ENCODE measurements at places on chromosomes 4 and X. TPM values are rescaled to one million over a fixed set of nuclear protein-coding genes. Genes with fewer than 3 reads are reported as not detected.

The SCRG1 gene
- 0.44 TPM for polyA plus RNA-seq

The NPY2R gene
- 0.45 TPM for polyA plus RNA-seq

The RUFY3 gene
- polyA plus RNA-seq = 91.0 TPM

The GCNA gene
- polyA plus RNA-seq = 1.9 TPM

The TMEM271 gene
- not detected for polyA plus RNA-seq

- DNase-seq = no peak
These were observed 332.9 kb downstream of the RAB28 start for GRCh38 chr4:13151194-13151593.

GRCh38 chr4:5805270-5805669 lies 87.6 kb downstream of the CRMP1 start:
- DNase-seq = no peak

- no peak for DNase-seq
These were observed 82.0 kb downstream of the ADAMTS3 start for GRCh38 chr4:72486991-72487390.

- DNase-seq = no peak
These were observed 253.5 kb downstream of the PCDH10 start for GRCh38 chr4:133402616-133403015.

GRCh38 chrX:29561417-29561816 lies 653.9 kb upstream of the MAGEB2 start:
- DNase-seq = no peak

DNA sequence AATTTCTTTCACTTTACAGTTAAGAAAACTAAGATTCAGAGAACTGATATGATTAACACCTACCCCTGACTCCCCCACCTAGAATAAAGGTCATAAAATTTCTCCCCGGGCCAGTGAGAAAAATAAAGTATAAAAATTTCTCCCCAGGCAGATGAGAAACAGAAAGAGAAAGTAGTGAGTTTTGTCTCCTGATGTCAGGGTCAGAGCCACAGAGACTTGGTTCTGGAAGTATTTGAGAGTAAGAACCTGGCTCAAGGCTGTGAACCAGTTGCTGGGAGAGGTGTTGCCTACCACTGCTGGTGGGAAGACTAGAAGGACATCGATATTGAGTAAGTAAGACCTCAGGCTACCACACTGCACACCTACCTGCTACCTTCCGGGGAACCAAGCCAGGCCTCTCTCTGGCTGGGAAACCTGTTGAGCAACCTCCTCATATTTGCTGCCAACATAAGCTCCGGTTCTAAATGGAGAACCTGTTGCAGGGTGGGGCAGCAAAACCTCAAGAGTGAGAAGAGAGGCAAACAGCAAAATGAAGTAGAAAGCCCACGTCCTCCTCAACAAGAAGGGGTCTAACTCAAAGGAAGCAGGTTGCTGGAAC lies 104.2 kb upstream of the PUDP start:
- DNase-seq = no peak

- no peak for DNase-seq
These were observed 134.7 kb upstream of the USP9X start for GRCh38 chrX:40950546-40950945.

GRCh38 chrX:10172877-10173276 lies 16.1 kb downstream of the CLCN4 start:
- DNase-seq = peak; percentile 50

- DNase-seq = no peak
These were observed 15.7 kb downstream of the AASDH start for GRCh38 chr4:56371426-56372220.
